ENCODE measurements at places on chromosomes 12 and 14.

DNA sequence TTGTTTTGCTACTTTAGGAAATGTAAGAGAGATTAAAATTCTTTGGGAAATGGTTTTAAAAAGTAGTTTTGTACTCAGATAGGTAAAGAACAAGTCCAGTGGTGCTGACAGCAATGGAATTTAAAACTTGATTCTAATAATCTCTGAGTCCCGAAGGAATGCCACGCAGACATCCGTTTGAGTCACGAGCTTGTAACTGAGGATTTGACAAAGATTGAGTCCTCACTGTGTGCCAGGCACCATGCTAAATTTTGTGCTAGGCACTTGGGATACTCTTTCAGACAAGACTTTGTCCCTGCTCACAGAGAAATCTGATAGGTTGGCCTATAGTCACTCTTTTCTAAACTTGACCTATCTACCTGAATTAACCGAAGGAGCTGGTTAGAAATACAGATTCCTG, 12.7 kb downstream of the FLRT2 start:
- no peak for DNase-seq

- no peak for DNase-seq
These were observed 1.6 kb downstream of the RFX4 start for GRCh38 chr12:106584104-106585064.

- no peak for DNase-seq
These were observed 44.8 kb downstream of the GCH1 start for GRCh38 chr14:54857830-54858269.

DNA sequence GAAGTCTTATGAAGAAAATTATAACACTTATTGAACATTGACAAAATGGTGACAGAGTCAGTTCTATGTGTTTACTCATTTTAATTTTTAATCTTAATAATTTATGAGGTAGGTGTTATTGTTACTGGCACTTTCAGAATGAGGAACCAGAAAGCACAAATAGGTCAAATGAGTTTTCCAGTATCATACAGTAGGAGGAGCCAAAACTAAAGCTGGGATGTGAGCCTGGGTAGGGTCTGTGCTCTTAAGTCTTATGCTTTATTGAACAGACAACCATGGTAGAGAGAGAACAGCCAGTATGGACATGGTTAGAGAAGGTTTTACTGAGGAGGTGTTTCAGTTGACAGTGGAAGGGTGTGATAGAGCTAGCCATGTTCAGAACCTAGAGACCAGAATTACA, 775.7 kb downstream of the TMTC2 start:
- no peak for DNase-seq

- no peak for DNase-seq
These were observed 1704.1 kb upstream of the FLRT2 start for GRCh38 chr14:83825843-83826242.

GRCh38 chr12:100279159-100279558, 12.2 kb downstream of the SCYL2 start:
- DNase-seq: no peak

GRCh38 chr14:85917716-85918115, 387.8 kb downstream of the FLRT2 start:
- no peak for DNase-seq

DNA sequence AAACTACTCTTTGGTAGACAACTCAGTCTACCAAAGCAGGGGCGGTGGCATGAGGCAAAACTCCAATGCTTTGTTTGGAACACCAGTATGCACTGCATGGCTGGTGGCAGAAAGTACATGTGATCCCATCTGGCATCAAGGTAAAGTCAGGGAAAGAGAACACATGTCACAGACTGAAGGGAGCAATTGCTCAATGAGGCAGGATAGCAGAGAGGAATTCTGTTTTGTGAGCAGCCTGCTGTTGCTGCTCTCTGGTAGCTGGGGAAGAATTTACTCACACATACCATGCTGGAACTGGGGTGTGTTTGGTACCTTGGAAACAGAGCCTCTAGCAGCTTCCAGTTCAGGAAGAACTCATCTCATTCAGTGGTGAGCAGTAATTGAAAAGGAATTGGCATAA, 84.8 kb downstream of the HELB start:
- DNase-seq: peak; percentile 86

GRCh38 chr12:72989458-72989947, 717.3 kb downstream of the TRHDE start:
- no peak for DNase-seq

GRCh38 chr14:23055621-23056144, 1.6 kb downstream of the CDH24 start:
- no peak for DNase-seq

- DNase-seq: no peak
These were observed 2.7 kb upstream of the KRT6B start for GRCh38 chr12:52454411-52455201.

DNA sequence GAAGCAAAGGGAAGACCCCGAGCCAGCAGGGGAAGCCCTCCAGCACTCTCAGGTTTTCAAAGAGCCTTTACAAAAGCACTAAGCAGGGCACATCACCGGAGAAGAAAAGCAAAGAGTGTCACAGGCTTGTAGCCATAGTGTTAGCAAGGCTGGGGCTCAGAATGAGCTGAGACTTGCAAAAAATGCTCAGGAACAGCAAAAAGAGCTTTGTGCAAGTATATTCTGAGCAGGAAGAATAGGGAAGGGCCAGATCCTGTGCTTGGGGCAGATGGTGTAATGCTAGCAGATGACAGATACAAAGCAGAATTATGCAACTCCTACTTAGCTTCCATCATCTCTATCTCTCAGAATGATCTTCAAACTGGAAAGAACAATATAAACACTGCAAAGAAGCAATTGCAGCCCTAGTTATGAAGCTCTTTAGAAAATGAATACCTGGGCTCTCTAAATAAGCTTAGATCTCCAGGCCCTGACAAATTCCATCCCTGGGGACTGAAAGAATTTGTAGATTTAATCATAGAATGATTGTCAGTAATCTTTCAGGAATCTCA, 23.7 kb upstream of the PARP11 start:
- no peak for DNase-seq

DNA sequence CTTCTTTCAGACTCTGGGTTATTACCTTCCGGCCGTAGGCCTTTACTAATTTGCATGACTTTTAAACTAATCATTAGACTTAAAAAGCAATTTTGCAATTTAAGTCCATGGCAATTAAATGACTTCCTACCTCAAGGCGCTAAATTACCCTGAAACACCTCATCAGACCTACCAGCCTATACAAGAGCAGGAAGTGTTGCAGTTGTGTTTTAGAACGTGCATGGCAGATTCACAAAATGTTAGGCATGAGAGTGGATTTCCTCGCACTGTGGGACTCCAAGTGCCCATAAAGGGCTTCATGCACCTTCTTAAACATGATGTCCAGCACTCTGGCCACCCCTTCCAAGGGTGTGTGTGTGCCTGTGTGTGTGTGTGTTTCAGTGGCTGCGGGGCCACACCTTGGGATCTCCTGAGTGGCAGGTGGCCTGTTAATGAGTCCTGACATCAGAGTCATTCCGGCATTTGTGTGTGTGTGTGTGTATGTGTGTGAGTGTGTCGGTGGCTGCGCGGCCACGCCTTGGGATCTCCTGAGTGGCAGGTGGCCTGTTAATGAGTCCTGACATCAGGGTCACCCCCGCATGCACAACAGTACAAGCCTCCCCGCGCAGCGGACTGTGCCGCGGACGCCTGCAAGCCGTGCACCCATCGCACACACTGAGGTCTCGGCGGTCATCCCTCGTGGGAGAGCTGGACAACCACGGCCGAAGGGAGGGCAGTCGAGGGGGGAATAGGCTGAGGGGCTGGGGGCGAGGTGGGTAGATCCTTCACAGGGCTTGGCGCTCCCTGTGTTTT, 900 bp downstream of the C2CD5 start:
- peak; percentile 42 for DNase-seq

GRCh38 chr14:73789989-73790581, 61.5 kb upstream of the PTGR2 start:
- DNase-seq: no peak

GRCh38 chr14:70043001-70043400, 145.8 kb downstream of the SLC8A3 start:
- DNase-seq: no peak

DNA sequence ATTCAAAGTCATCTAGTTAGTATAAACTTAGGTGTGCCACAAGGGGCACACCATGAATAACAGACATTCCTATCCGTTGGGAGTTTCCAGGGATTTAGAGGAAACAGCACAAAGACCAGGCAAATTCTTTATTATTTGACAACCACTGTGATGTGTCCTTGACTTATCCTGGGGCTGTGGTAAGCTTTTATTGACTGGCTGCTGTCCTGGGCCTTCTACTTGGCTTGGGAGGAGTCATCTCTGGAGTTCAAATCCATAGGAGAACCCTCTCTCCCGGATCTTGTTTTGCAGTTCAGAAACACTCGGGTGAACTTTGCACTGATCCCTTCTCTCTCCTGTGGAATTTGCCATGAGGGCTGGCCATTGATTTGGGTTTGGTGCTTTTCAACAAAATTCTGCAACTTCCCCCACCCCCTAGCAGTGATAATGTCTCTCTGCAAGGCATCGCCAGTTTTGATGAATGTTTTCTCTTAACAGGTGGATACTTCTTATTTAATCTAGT, 136.3 kb downstream of the ADCK1 start:
- no peak for DNase-seq

DNA sequence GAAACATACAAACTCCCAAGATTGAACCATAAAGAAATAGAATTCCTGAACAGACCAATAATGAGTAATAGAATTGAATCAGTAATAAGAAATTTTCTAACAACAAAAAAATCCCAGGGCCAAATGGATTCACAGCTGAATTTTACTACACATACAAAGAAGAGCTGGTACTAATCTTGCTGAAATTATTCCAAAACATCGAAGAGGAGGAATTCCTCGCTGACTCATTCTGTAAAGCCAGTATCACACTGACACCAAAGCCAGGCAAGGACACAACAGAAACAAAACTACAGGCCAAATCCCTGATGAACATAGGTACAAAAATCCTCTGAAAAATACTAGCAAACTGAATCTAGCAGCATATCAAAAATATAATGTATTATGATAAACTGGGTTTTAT, 367.8 kb upstream of the CLEC14A start:
- DNase-seq: no peak

DNA sequence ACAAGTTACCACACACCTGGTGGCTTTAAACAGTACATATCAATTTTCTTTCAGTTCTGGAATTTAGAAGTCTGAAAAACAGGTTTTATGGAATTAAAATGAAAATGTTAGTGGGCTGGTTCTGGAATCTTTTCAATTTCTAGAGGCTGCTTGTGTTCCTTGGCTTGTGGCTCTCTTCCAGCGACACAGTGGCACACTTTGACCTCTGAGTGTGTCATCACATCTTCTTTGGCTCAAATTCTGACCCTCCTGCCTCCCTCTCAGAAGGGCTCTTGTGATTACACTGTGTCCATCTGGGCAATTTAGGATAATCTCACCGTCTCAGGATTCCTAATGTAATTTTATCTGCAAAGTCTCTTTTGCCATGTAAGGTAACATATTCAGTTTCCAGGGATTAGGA, 170.0 kb downstream of the PLCZ1 start:
- DNase-seq: no peak

DNA sequence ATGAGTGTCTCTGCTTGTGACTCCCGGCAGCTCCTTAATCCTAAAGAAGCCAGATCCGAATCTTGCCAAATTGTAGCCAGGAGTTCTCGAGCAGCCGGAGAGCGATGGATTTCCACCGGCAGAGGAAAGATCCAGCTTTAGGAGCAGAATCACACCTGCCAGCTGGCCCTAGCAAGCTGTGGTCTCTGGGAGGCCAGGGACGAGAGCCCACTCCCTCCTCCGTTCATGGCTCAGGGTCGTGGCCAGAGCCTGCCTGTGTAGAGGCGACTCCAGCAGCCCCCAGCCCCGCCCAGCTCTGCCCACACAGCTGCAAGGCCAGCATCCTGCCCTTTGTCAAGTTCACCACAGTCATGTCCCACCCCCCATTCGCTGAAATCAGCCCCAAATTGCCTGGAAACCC, 121.0 kb downstream of the SCARB1 start:
- DNase-seq: no peak

GRCh38 chr12:44507461-44507860, 368.7 kb downstream of the NELL2 start:
- DNase-seq: peak; percentile 8

- no peak for DNase-seq
These were observed 55.6 kb downstream of the NT5DC3 start for GRCh38 chr12:103785243-103786031.

DNA sequence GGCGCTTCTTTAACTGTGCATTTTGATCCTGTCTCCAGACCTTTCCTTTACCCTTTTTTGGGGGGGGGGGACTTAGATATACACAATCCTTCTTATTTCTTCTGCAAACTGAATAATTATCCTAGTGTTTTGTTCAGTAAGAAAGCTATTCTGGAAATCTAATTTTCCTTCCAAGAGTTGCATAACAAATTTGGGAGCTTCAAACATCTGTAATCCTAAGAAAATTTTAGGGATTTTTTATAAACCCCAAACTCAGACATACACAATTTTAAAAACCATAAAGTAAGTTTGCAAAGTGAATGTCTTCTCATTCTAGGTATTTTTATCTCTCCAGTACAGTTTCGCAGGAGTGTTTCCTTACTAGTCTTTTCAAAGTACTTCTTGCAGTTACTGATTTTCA, 182.7 kb upstream of the E2F7 start:
- no peak for DNase-seq

DNA sequence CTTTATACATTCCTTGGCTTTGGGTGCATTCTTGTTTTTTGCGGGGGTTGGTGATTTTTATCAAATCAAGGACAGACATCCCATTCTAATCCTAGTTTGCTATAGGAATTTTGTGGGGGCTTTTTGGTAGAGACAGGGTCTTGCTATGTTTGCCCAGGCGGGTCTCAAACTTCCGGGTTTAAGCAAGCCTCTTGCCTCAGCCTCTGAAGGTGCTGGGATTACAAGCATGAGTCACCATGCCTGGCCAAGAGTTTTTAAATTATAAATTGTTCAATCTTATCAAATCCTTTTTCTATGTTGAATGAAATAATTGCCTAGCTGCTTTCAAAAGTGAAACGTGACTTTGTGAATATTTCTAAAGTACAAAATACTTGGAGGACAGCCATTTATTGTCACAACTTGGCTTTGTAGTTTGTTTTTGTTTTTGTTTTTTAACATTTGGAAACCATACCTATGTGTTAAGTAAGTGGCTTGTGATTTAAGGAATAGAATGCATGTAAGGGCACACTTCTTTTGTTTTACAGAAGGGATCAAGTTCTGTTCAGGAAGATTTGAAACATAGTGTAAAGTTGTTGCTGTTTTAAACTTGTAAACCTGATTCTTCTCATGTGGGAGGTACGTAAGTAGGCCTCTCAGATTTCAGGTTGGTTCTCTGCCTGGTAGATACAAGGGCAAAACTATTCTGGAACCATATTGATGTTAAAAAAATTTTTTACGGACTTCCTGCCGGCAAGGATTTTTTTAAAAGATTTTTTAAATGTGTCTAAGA, 13.4 kb downstream of the MARK3 start:
- DNase-seq: no peak

DNA sequence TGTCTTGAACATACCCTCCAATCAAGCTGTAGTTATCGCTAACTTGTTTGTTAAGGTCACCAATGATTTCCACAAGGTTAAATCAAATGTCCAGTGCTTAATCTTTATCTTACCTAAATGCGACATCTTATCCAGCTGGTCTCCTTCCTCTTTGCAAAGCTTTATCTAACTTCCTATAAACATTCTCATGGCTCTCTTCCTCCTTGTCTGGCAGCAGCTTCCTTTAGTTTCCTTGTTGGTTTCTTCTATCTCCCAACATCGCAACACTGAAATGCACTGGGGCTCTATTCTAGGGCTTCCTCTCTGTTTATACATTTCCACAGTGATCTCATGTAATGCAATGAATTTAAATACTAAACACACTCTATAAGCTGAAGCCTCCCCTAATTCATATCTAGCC, 28.7 kb downstream of the UBE2N start:
- DNase-seq: no peak

- DNase-seq: no peak
These were observed 112.3 kb upstream of the BCL2L14 start for GRCh38 chr12:11958221-11959091.

- no peak for DNase-seq
These were observed 50.1 kb downstream of the LRCOL1 start for GRCh38 chr12:132560364-132560613.

Measured in NCI-H1694 (cell line).